ENCODE measurements at places on chromosomes 6 and 20.

DNA sequence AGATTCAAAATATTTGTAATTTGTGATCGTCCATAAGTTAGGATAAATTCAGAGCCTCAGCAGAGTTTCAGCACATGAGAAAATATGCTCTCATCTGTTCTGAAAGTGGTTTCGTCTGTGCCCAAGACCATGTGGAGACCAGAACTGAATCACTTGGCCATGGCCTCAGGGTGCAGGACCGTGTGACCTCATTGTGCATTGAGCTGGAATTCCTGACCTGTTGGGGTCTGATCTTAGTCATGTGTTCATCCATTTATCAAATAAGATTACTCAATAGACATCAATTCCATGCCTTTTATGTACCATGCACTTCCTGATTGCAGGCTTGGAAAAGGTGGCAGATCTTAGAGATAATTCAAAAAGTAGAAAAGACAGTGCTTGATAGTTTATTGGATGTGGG, 680.5 kb downstream of the QKI start:
- DNase-seq = no peak

GRCh38 chr20:23090147-23090546, 4.0 kb upstream of the CD93 start:
- no peak for DNase-seq

DNA sequence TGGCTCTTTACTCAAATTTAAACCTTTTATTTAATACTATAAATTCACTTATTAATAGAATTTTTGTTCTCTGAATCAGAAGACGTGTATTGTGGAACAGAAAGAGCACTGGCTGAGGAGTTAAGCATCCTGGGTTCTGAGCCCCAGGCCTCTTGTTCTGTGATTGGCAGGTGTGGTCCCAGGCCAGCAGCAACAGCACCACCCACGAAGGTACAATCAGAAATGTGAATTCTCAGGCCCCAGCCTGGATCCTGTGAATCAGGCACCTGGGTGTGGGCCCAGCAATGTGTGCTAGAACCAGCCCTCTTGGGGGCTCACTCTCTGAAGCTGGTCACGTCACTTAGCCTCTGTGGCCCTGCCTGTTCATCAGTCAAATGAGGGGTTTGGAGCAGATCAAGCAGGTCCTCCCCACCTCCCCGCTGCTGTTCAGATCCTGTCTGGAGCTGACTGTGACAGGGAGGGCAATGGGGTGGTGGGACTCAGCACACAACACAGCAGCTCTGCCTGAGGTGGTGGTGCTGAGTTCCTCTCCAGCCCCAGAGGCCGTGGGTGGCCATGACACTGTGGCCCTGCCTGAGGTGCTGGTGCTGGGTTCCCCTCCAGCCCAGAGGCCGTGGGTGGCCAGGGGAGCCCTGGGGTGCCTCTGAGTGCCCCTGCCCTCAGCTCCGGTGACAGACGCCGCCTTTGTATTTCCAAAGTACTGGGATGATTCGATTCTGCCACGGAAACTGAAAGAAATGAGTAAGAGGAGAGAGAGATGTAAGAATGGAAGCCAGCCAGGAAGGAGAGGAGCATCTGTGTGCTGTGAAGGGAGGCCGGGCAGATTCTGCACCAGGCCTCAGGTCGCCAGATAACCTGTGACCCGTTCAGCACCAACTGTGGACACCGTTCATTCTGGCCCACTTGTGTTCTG, 41.6 kb upstream of the FRMD1 start:
- DNase-seq = no peak

DNA sequence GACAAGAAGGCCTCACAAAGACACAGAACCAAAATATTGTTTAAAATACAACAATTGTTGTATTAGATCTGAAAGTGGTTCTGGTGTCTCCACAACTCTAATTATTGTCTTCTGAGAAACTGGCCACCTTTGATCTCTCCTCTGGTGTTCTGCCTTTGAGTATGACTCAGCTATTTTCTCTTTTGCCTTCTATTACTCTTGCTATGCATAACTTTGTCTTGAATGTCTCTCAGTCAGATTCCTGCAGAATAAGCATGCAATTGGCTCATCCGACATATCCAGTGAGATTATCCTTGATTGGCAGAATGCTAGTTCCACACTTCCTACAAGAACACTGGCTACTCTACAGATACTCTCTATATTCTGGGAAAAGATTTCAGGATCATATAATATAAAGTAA, 14.3 kb upstream of the EPM2A start:
- DNase-seq = no peak

DNA sequence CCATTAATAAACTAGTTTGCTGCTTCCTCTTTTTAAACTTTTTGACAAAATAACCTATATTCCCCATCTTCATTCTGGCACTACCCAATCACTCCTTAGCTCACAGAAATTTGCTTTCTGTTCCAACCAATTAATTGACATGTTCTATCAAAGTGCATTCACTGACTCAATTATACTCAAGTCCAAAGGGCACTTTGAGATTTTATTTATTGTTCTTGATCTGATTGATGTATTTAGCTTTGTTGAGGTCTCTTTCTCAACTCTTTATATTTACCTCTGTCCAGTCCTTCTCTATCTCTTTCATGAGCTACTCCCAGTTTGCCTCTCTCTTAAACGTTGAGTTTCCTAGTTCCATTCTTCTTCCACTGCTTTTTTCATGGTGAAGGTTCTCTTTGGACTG, 104.4 kb upstream of the TENT5A start:
- no peak for DNase-seq

- no peak for DNase-seq
These were observed 277.7 kb upstream of the NT5E start for GRCh38 chr6:85172161-85172560.

DNA sequence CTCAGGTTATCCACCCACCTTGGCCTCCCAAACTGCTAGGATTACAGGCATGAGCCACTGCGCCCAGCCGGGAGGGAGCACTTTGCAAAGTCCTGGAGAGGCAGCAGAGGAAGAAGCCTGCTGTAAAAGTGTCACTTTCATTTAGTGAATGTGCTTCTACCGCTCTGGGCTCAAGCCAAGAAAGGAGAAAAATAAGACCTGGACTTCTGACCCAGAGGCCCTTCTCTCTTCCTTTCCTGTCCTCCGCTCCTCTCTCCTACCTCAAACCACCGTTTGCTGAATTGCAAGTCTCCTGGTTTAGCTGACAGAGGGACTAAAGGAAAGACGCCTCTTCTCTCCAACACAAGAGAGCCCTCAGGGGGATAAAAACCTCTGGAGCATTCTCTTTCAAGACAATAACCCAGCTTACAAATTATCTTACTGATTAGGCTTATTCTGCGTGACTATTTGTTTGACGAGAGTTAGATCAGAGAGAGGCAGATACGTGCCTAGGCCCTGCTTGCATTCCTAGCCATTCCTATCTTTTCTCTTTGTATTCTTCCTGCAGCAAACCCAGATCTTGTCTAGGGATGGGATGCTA, 84.2 kb upstream of the SLC22A23 start:
- DNase-seq = no peak

- DNase-seq = no peak
These were observed 85.4 kb upstream of the HCRTR2 start for GRCh38 chr6:55088902-55089301.

DNA sequence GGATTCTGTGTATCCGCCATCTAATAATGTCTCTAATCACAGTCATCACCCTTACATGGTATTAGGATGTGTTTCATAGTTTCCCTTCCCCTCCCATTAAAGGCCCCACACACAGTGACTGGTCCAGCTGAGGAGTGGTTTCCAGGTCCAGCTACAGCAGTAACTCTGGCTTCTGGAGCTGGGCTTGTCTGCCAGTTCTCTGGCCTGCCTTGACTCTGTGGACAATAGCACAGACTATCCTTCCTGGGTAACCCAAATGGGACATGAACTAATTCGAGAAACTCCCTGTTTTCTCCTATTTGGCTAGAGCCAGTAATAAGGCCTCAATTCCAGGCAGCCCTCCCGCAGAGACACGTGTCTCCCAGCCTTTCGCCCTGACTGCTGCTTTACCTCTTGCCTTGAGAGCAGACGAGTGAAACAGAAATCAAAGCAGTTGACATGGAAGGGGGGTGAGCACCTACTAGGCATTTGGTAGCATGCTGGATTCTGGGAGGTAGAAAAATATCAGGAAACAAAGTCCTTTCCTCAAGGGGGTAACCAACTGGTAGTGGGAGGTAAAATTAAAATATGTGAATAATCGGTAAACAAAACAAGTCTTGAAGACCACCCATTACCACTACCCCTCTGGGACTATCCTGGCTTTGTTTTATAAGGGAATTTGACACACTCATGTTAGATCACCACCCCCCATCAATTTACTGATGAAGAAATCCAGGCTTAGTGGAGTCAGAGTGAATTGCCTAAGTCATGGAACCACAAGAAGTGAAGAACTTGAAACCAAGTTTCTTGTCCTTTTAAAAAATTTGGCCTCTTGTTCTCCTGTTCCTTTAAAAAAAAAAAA, 1.2 kb downstream of the TRAF3IP2 start:
- no peak for DNase-seq

GRCh38 chr6:20092071-20092566, 120.2 kb downstream of the MBOAT1 start:
- no peak for DNase-seq

GRCh38 chr6:111858347-111858746, 14.9 kb downstream of the FYN start:
- no peak for DNase-seq

DNA sequence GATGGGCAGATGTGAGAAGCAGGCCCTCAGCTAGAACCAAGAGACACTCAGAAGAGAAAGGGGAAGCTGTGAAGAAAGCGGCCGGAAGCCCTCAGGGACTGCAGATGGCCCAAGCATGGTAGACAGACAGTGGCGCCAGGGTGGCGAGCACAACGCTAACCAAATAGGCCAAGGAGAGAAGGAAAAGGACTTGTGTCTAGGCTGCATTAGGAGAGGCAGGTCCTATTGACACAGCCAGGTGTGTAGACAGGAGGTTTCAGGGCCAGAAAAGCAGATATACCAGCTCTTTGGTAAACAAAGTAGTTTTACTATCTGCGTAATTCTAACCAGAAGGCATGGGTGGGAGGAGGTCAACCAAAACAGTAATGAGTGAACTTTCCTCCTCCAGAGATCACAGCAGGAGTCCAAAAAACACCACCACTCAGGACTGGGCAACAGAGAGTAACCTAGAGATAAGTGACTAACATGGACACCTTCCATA, 15.8 kb upstream of the MAP7 start:
- no peak for DNase-seq

DNA sequence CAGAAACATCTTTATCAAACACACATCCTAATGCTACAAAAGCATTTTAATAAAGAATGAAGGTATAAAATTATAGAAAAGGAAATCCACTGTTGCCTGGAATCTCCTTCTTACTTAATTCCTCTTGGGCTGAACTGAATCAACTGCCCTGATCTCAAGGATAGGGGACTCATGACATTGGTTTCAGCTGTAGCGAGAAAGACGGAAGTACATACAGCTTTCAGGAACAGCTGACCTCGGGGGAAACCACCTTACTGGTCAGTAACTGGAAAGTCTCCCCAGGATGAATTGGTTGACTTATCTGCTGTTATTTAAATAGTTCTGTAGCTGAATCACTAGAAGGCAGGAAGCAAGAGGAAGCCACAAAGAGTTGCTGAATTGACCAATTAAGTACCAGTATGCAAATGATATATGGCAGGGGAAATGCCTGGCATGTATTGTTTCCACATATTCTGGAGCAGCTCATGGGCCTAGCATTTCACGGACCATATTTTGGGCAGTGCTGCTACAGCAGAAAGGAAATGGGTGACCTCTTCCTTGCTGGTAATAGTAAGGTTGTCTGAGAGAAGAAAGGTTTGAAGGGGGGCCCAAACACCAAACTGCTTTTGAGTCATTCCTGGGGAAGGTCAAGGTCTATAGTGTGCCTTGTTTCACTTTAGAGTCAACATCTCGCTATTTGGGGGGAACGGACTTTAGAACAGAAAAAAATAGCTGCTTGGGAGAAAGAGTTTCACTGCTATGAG, 43.7 kb upstream of the MAP7 start:
- peak; percentile 70 for DNase-seq

DNA sequence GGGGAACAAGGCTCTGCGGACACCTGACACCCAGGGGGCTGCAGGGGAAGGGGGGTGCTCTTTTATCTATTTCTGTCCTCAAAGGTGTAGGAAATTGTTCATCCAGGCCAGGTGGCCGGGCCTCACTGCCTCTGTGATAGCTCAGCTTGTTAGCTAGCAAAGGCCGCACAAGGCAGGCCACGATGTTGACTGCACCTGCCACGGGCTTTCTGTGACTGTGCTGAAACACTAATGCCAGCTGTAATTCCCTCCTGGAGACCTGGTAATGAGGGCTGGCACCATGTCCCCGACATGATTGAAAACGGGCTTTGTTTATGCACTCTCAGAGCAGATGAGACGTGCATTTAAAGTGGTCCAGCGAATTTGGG, 61.4 kb upstream of the APCDD1L start:
- no peak for DNase-seq

GRCh38 chr6:1631251-1631650, 21.5 kb downstream of the FOXC1 start:
- no peak for DNase-seq

DNA sequence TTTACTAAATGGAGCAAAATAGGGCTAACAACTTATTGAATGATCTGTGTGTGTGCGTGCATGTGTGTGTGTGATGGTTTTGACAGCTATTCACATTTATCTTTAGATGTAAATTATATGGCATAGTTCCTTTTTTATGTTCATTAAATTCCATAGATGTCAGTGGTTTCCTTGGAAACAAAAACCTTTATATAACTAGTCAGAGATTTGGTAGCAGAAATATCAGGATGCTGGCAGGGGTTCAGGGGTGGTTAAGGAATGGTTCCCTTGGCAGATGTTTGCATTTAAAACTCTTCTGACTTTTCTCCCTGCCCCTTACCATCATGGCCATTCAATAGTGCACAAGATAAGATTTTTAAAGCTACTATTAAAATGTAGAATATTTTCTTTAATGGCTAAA, 256.6 kb downstream of the PLCB1 start:
- DNase-seq = no peak

DNA sequence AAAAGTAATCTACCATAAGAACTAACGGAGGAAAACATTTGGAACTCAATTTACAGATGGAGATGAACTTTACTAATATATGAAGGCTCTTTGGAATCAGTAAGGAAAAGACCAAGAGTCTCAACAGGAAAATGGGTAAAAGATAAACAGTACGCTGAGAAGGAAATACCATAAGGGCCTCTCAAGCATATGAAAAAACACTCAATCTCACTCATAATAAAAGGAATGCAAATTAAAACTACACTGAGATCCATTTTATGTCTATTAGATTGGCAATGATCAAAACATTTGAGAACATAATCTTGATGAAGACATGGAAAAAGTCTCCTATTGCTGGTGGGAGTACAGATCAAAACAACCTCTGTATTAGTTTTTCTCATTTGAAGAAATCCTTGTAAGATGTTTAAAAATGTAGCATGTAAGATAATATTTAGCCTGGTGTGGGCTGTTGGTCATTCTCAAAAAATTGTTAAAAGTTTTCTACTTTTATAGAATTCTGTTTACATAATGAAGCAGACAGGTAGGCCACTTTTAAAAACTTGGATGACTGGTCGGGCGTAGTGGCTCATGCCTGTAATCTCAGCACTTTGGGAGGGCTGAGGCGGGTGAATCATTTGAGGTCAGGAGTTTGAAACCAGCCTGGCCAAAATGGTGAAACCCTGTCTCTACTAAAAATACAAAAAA, 14.5 kb downstream of the REV3L start:
- no peak for DNase-seq

All from CD4-positive, alpha-beta T cell treated with Interleukin-15 for 1 hour (primary cell).